ENCODE measurements at places on chromosomes 2 and 18. TPM values are rescaled to one million over a fixed set of nuclear protein-coding genes. Genes with fewer than 3 reads are reported as not detected.

The MEX3C gene
- 60.9 TPM for total RNA-seq

The FBXO48 gene
- total RNA-seq = 6.4 TPM

The BOLA3 gene
- 19.0 TPM for total RNA-seq

The NAT8 gene
- not detected for total RNA-seq

The IKZF2 gene
- total RNA-seq = 13.2 TPM

DNA sequence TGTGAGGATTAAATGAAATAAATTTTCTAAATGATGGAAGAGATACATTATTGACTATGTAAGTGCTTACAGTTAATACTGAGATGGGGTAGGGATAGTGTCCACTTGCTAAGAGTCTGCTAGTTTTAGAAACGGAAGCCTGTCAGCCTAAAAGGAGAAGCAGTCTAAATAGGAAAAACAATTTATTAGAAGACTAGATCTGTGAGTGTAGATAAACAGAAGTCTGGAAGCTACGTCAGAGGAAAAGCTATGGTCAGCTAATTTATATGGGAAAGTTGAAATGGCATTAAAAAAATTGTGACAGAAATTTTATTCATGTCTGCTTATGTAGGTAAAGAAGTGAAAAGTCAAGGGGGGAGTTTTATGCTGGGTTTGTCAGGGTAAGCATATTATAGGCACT, 1338.4 kb upstream of the CHAC2 start:
- no peak for DNase-seq

- DNase-seq = no peak
These were observed 1552.3 kb upstream of the SLC39A10 start for GRCh38 chr2:194104687-194105086.

DNA sequence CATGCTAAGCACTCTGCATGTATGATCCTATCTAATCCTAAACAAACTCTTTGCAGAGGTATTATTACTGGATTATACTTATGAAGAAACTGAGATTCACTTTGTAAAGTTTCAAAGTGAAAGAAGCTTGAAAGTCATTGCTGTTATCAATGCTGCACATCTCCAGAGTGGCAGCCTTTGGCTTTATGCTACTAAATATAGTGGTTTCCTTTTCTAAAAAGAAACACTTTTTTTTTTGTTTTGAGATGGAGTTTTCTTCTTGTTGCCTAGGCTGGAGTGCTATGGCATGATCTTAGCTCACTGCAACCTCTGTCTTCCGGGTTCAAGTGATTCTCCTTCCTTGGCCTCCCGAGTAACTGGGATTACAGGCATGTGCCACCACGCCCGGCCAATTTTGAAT, 114.9 kb upstream of the RAB27B start:
- DNase-seq = no peak

- DNase-seq = no peak
These were observed 16.2 kb downstream of the NXPH2 start for GRCh38 chr2:138763971-138764370.

GRCh38 chr2:7119132-7119835, 202.1 kb downstream of the RNF144A start:
- no peak for DNase-seq

GRCh38 chr18:67183398-67183797, 333.1 kb downstream of the DSEL start:
- DNase-seq = no peak

- no peak for DNase-seq
These were observed 178.7 kb downstream of the ANTXR1 start for GRCh38 chr2:69191634-69192033.

DNA sequence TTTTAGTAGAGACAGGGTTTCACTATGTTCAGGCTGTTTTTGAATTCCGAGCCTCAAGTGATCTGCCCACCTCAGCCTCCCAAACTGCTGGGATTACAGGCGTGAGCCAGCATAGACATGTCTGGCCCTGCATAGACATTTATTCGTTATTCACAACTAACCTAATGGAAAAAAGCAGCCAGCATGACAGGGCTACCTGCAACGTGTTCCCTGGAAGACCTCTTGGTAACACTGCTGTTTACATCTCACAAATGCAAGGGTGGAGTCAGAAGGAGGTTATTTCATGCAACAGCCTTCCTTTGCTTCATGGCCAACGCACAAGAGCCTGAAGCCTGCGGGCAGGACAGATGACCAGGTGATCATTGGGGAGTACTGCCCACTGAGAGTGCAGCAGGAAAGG, 9.2 kb downstream of the SERPINE2 start:
- no peak for DNase-seq

- DNase-seq = no peak
These were observed 11.0 kb upstream of the SIX3 start for GRCh38 chr2:44930274-44931197.
